ENCODE measurements at places on chromosomes 16 and 17.

DNA sequence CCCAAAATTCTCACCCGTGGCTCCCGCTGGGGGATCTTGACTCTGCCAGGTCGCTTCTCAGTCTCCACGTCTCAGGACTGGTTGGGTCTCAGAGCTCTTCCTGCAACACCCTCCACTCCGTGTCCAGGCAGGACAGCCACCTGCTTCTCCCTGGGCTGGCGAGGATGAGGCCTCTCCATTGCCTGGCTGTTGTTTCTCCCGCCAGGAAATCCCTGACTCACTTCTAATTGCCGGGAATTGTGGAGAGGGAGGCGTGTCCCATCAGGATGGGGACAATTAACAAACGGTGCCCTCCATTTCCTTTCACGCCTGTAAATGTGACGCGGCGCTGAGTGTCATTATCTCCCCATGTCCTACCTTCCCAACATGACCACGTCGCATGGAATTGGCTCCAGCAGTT is 204.5 kb downstream of the RBFOX3 start:
- DNase-seq, result no peak

DNA sequence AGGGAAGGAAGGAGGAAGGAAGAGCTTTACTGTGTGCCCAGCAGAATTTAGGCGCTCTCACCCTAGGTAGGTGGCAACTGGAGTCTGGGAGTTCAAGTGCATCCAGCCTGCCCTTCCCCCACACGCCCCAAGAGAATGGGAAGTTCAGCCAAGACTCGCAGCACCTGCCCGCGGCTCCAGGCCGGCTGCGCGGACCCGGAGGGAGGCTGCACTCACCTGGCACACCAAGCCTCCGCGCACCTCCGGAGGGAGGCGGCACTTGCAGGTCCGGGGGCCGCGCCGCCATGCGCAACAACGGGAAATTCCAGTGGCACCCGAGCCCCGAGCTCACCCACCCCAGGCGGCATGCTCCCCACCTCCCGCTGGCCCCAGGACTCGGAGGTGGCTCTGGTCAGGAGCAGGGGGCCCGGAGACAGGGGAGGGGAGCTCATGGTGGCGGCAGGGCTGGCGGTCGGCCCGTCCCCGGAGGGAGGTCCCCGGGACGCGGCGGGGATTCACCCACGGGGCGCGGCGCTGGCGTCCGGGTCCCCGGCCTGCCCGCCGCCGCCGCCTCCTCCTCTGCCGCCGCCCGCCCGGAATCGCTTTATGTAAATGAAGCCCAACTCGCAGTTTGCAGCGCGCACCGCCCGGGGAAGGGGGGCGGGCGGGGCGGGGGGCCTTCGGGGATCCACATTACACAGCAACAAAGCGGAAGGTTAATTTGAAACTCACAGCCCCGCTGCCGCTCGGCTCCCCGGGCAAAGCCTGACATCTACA is at the start of gene ZFHX3:
ZFHX3 (minus strand) TSS at position 593 of the 756 bp plus-strand sequence. CDS start 87,983 bp downstream, outside the sequence.
- DNase-seq, result peak; percentile 89

- no peak for DNase-seq
These were observed 2.0 kb upstream of the ABCC12 start for GRCh38 chr16:48157794-48158193.

DNA sequence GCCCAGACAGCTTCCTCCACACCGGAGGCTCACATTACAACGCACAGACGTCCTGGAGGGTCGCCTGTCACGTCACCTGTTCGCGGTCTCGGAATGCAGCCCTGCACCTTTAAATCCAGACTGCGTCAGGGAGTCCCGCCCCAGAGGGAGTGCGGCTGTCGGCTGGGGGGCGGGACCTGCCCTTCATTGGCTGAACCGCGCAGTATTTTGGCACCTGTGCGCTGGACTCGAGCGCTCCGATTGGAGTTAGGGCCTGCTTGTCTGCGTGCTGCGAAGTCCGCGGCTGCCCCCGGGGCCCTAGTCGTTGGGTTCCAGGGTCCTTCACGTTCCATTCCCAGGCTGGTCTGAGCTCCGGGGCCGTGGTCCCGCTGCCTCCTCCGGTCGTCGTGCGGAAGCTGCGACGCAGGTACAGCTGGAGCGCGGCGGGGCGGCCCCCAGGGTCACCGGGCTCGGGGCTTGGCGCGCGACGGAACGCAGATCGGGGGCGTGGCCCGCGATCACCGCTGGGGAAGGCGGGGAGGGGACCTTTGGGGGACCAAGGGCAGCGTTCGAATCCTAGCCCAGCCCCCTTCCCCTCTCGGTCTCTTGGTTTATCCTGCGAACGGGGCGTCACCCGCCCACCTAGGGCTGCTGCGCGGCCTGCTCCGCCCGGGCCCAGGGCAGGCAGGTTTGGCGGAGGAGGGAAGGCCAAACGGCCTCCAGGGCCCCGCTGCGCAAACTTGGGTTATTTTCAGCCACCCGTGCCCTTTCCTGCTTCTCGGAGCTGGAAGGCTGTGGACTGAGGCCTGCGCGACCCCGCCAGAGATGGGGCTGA is at the start of gene MIEF2:
MIEF2 (plus strand) TSS at position 331 of the 814 bp plus-strand sequence. CDS start 2,059 bp downstream, outside the sequence.
- DNase-seq, result peak; percentile 97

- DNase-seq, result peak; percentile 74
These were observed 9.9 kb upstream of the MVD start for GRCh38 chr16:88672776-88673175.

- no peak for DNase-seq
These were observed 47.3 kb downstream of the BRIP1 start for GRCh38 chr17:61815863-61816503.

GRCh38 chr16:47492428-47493377 is 31.6 kb downstream of the PHKB start:
- DNase-seq, result no peak

GRCh38 chr17:81487487-81488275 is 24.9 kb downstream of the ACTG1 start:
- DNase-seq, result peak; percentile 92

DNA sequence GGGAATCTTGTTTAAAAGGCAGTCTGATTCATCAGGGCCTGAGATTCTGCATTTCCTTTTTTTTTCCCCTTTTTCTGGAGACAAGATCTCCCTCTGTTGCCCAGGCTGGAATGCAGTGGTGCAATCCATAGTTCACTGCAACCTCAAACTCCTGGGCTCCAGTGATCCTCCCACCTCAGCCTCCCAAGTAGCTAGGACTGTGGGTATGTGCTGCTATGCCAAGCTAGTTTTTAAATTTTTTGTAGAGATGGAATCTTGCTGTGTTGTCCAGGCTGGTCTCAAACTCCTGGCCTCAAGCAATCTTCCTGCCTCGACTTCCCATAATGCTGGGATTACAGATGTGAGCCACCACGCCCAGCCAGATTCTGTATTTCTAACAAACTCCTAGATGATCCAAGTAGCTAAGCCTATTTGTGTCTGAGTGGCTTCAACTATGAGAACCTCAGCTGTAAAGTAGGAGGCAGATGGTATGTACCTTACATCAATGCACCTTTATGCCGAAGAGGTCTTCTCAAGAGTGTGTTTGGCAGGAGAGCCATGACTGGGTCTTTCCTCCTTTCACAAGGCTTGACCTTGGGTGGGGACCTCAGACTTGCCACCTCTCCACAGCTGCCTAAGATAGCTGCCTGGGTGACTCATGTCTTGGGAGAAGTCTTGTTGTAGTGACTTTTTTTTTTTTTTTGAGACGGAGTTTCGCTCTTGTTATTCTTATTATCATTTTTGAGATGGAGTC is 10.9 kb downstream of the LDAF1 start:
- no peak for DNase-seq

DNA sequence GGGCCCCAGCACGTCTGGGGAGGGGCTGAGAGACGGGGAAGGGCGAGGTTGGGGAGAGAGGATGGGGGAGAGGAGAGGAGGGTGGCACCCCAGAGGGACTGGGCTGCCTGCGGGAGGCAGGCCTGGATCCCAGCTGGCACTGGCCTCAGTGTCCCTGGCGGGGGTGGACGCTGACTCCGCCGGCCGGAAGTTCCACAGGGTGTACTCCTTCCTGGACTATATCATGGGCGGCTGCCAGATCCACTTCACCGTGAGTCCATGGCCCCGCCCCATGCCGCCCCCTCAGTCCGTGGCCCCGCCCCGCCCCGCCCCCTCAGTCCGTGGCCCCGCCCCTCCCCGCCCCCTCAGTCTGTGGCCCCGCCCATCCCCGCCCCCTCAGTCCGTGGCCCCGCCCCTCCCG is 11.3 kb downstream of the CPNE7 start:
- DNase-seq, result no peak

DNA sequence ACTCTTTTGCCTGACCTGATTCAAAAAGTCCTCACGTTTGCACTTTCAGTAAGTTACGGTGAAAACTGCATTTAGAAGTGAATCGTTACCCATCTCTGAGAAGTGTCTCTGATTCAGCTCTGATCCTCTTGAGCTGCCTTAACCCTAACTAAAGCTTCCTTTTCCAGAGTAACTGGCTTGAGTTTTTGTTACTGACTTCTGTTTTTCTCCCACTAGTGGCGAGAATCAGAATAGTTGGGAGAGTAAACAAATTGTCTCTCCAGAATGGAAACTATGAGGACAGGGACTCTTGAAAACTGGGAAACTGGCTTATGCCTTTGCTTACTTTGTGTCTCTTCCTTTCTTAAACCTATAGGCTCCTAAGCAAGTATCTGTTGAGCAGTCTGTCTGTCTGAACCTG is 31.3 kb upstream of the KPNB1 start:
- peak; percentile 6 for DNase-seq

GRCh38 chr17:59493867-59494266 is 71.5 kb upstream of the DHX40 start:
- DNase-seq, result peak; percentile 52

DNA sequence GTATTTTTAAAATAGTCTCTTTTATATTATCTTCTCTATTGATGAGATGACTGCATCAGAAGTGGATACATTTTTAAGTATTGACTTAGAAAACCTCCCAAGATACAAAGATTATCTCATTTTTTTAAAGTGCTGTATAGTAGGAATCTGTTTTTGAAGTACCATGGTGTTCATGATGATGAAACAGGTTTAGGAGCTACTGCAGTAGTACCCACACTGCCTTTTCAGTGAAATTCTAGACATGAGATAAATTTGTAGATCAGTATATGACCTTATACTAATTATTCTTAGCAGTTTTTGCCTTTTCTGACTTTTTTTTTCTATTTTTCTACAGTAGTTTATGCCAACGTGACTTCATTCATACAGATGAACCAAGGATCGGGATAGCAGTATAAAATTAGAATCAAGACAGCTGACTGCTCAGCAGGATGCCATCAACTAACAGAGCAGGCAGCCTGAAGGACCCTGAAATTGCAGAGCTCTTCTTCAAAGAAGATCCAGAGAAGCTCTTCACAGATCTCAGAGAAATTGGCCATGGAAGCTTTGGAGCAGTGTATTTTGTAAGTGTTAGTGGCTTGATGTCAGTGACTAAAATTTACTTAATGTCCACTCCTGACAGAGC is 61.1 kb downstream of the TAOK1 start:
- no peak for DNase-seq

GRCh38 chr16:3774156-3774767 is 56.9 kb upstream of the TRAP1 start:
- no peak for DNase-seq

- no peak for DNase-seq
These were observed 301.9 kb upstream of the KCNJ16 start for GRCh38 chr17:69773081-69773480.

GRCh38 chr17:32345951-32346600 is 3.9 kb upstream of the ZNF207 start:
- no peak for DNase-seq

DNA sequence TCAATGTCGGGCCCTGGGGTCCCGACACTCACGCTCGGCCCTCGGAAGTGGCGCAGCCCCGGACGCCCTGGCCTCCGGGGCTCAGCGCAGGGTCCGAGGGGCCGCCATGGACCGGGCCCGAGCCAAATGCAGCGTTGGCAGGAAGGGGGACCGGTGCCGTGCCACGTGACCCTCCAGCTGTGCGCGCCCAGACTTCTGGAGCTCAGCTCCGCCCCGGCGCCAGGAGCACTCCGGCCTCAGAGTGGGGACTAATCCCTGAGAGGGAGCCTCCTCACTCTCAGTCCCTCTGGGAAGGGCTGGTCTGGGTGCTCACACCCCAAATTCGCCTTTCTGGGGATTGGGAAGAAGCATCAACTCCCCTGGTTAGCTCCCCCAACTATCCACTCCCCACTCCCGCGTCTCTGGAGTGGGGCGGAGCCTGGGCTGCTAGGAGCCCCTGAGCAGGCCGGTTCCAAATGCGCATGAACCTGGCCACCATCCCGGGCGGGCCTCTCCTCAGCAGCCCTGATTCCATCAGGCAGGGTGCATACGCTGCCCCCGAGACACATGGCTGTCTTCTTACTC is at the start of gene B3GNT9:
B3GNT9 (minus strand) TSS at position 166 of the 564 bp plus-strand sequence. CDS start 513 bp downstream, outside the sequence.
- peak; percentile 86 for DNase-seq

GRCh38 chr17:56885312-56885657 is 28.6 kb downstream of the TRIM25 start:
- DNase-seq, result no peak

DNA sequence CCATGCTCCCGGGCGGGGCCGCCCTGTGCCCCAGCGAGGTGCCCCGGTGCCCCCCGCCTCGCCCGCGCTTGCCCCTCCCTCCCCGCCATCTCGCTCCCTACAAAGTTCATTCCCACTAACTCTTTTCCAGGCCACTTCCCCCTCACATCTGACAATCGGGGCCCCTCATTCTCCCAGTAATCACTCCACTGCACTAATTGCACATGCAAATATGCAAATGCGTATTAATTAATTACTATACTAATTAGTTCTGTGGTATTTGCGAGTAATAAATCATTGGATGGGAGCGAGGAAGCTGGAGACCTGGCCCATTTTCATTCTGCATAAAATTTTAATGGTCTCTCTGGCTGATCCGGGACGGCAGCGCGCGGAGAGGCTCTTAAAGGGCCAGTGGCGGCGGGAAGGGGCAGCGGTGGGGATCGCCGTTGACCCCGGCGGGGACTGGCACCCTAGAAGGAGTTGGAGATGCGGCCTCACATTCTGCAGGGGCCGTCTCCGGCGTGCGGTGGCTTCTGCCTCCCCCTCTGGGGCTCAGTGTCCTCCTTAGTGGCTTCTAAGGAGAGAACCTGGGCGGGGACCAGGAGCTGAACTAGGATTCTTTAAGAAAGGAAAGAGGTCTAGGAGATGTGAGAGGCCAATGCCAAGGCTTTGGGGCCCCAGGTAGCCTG is 8.4 kb upstream of the PPP1R1B start:
- no peak for DNase-seq

DNA sequence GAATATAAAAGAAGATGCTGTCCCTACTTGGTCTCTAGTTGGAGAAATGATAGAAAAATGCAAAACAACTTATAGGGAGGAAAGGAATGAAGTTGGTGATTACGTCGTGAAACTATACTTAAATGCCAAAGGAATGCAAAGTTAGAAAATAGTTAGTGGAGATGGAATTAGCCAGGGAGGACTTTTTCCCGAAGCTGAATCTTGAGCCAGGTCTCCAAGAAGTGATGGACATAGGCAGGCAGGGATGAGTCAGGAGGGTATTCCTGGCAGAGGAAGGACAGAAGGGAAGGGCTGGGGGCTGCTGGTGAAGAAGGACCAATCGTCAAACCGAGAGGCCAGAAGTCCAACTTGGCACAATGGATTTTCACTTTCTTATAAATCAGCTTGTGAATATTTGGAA is 1.8 kb downstream of the SNTB2 start:
- DNase-seq, result peak; percentile 22

All from neural progenitor cell (in vitro differentiated cells).